ENCODE measurements at places on chromosomes 7 and 10.

- DNase-seq: no peak
These were observed 123.9 kb upstream of the CARD11 start for GRCh38 chr7:3167551-3167950.

DNA sequence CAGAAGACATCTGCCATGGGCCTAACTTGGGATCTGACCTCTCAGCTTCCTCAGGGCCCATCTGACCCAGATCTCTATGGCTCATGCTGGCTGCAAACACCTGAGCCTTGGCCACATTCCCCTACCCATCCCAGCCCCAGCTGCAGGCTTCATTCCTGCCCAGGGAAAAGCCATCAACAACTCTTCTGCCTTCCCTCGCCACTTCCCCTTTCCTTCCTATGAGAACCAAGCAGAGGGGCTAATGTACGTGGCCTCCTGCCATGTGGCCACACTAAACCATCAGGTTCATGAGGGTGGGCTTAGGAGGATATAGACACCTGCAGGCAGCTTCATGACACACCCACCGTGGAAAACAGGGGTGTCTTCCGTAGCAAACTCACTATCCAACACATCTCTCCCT lies 312.2 kb downstream of the GALNT17 start:
- no peak for DNase-seq

DNA sequence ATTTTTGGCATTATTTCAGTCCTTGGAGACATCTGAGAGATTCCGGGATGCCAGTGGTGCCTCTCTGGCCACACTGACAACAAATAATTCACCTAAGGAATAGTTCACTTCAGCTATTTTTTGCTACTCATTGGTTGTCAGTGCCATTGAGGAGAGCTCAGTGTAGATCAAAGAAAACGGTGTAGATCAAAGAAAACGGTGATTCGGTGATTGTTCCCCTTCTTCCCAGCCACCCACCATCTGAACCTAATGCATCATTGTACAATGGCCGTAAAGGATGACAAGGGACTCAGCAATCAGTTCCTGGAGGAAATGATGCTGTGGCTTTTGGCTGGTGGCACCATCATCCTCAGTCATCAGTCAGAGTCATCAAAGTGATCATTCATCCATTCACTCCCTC lies 80.6 kb downstream of the PTPRZ1 start:
- DNase-seq: no peak

DNA sequence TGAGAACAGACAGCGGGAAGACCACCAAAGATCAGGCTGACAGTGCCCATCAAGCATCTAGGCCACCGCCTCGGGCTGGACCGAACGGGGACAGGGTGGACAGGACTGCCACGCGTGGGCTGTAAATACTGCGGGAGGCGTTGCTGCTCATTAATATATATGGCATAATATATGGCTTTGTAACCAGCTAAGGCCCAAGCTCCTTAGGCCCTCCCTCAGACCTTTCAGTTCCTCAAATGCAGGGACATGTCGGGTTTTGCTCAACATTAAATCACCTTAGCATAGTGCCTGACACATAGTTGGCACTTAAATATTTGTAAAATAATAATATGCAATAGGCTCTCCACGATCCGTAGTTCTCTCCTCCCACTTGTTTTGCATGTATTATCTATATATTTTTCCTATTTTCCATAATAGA lies 402 bp upstream of the TMEM168 start:
- DNase-seq: no peak

- DNase-seq: no peak
These were observed 106.6 kb upstream of the SHH start for GRCh38 chr7:155918720-155919390.

- DNase-seq: no peak
These were observed 29.7 kb downstream of the IMMP2L start for GRCh38 chr7:111532625-111533024.

GRCh38 chr7:155192961-155193640 lies 104.6 kb upstream of the INSIG1 start:
- DNase-seq: no peak

DNA sequence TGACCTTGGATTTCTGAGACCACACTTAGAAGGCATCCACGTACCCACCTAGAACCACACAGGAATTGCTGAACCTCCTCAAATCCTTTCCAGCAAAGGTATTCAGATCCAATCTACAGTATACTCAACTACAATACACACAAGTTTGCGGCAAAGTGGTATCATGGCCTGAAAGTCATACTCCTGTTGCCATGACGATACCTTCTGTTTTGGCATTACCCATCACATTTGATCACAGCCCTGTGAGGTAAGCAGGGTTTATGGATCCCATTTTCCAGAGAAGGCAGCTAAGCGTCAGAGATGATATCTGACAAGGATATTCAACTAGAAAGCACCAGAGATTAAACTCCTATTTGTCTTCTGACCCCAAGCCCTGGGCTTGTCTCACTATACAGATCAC lies 32.8 kb downstream of the SGMS1 start:
- DNase-seq: no peak

DNA sequence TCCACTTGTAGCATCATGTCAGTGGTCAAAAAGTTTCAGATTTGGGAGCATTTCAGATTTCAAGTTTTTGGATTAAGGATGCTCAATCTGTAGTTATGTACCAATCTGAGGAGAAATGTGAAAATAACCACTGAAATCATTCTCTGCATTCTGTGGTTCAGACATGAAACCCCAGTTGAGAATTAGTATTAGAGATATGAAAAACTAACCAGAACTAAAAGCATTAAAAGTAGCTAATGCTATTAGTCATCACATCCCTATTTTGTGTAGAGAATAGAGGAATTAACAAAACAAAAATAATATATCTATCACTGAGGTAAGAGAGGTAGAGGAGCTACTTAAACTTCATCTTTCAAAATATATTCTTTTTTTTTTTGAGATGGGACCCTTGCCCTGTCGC lies 28.0 kb downstream of the MICU1 start:
- no peak for DNase-seq

- no peak for DNase-seq
These were observed 146.5 kb downstream of the ARID5B start for GRCh38 chr10:62047960-62048383.

DNA sequence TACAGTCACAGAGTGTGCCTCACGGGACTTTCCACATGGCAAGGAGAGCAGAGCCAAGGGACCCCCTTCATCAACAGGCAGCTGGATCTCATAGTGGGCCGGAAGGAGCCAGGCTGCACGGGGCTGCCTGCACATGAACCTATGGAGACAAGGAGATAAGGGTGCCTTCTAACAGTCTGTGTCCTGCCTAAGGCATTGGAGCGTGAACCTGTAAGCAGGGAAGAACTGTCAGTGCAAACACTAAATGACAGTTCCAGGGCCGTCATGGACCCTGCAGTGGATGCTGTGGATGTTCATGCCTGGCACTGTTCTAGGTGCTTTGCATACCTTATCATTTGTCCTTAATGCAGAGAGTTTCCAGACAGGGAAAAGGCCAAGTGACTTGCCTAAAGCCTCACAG lies 85.9 kb downstream of the WIPF3 start:
- DNase-seq: no peak

GRCh38 chr10:124200011-124200410 lies 106.6 kb upstream of the CHST15 start:
- no peak for DNase-seq

- no peak for DNase-seq
These were observed 2.5 kb downstream of the ANTXRL start for GRCh38 chr10:46289209-46289810.

DNA sequence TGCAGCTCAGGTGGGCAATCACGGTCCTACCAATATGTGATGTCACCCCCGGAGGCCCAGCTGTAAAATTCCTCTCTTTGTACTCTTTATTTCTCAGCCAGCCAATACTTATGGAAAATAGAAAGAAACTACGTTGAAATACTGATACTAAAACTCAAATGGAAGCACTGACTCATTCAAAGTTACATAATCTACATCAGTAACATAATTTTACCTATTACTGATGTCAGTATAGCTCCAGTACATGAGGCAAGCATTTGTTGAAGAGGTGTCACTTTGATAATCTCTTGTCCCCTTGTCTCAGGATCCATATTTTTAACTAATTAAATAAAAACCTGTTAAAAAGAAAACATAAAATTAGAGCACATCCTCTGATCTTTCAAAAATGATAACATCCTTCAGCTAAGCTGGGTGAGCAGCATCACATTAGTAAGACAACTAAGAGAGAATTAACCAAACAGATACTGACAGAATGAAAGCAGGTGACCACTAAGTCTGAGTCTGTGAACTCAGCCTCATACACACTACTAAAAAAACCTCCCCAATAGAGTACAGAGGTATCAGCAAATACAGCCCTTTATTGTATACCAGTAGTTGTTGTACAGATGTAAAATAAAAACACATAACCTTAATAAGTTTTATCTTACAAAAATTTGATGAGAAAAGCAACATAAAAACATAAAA lies 17.6 kb downstream of the SLC25A40 start:
- DNase-seq: no peak

DNA sequence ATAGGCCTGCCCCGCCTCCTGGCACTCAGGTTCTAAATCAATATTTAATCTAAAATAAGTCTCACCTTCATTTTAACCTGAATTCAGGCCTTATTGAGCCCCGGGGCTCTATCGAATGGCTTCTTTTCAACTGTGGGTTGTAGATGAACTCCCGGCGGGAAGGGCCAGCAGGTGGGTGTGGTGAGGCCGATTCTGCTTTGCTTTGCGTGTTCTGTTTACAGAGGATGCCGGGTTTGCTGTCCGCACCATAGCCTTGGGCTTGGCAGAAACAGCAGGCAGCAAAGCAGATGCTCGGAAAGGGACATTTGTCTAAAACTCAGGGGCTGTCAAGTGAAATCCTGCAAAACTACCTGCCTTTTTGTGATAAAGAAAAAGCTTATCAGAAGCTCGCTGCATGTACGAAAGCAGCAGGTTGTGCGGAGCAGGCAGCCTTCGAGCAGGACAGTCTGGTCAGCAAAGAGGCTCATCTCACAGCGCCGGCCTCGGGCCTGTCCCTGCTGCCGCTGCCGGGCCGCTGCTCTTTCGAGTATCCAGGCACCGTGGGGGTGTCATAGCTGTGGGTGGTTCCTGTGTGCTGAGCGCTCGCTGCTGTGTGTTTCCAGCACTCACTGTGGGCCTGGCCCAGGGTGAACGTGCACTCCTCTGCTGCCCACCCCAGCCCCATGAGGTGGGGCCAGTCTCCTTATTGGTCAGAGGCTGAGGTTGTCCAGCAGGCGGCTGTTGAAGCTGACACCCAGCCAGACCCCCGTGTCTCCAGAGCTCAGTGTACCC lies 434.8 kb upstream of the FOXK1 start:
- no peak for DNase-seq

GRCh38 chr7:25025218-25025671 lies 45.3 kb upstream of the OSBPL3 start:
- no peak for DNase-seq

DNA sequence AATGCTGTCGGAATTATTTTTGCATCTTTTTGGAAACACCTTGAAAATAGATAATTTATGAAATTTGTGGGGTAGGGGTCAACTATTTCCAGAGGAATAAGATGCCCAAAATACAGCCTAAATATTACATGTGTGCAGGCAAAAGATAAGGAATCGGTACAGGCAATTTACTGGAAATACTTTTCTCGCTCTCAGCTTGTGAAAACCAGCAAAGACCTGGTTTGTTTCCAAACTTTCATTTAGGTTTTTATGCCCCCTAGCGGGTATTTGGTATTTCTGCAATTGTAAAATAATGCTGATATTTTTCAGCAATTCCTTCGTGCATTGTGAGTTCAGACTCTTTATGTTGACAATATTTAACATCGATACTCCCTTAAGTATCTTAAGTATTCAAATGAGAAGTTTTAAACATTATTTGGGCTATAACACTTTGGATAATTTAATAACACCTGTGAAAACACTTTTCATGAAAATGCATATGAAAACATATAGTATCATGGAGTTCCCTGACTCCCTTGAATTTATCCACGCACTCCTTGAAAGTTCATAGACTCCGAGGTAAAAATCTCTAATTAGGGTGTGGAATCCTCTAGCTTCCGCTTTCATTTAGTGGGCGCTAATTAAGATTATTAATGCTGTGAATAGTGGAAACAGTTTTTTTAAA lies 132.4 kb downstream of the TSPAN12 start:
- no peak for DNase-seq

DNA sequence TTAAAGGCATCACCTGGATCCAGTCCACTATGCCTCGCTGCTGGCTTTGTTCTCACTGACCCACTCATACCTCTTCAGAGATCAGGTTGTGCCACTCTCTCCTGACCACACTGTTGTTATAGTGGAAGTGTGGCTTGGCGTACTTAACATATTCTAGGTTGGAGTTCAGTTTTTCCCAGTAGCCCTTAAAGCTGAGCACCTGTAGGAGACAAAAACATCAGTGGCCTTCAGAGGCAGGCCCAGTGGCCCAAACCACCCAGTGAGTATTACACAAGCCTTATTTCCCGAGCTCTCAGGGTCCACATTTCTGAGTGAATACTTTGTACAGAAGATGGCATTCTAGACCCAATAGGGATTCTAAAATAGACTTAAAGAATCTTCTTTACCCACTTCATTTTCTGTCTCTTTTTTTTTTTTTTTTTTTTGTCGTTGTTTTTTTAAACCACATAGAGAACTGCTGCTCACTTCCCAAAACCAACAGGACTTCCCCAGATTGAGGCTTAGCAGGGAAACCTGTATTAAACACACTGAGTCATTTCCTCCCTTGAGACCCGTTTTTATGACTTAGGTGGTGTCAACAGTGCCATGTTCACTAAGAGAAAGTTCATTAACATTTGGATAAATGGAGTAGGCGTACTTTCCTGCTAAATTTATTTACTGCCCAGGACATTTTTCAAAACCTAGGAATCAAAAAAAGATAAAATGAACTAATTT lies 85.8 kb downstream of the GSAP start:
- no peak for DNase-seq

DNA sequence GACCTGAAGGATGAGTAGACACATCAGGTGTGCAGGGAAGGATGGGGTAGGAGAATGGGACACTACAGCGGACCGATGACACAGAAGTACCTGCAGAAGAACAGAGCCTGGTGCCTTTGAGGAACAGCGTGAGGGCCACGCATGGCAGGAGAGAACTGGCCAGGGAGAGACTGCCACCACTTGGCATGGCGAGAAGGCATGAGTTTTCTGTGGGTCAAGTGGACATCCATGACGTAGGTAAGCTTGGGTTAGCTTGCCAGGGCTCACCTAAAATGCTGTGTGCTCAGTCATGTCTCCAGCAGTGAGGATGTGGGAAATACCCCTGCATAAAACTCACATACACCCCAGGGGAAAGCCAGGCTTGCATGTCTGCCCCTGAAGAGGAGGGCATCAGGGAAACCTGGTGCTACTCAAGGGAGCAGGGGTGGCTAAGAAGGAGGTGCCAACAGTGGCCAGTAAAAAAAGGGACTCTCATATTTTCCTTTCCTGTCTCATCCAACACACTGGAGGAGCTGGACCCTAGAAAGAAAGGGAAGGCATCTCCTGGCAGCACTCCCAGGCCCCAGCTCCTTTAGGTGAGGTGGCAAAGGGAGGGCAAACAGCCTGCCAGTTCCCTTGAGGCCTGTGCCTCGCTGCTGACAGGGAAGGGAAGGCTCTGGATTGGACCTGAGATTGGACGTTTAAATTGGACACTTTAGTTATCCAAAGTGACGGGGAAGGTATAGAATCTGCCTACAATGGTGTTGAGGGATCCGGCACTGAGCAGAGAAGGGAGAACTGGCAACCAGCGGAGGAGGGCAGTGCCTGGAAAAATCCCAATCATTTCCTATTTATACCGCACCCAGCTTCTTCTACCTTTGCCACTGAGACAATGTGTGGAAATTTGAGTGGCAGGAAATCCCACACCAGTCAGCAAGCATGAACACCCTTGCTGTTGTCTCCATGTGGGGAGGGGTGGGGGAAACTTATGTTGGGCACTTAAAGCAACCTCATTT lies 255.7 kb downstream of the GLI3 start:
- no peak for DNase-seq
